Stomach (tissue), 19 donors: ENCODE measurements at places on chromosomes 5 and 9. TPM values are rescaled to one million over a fixed set of nuclear protein-coding genes. Genes with fewer than 3 reads are reported as not detected.

Gene PCDHGB5
- polyA plus RNA-seq: not detected

Gene PCDHB16
- not detected for polyA plus RNA-seq

Gene PKD2L2
- polyA plus RNA-seq: not detected

Gene IFNA17
- not detected for polyA plus RNA-seq

Gene SLC6A18
- polyA plus RNA-seq: not detected

Gene GDNF
- 0.92 TPM for polyA plus RNA-seq

Gene PCDHGA1
- not detected for polyA plus RNA-seq

Gene ASS1
- polyA plus RNA-seq: 94.4 TPM

DNA sequence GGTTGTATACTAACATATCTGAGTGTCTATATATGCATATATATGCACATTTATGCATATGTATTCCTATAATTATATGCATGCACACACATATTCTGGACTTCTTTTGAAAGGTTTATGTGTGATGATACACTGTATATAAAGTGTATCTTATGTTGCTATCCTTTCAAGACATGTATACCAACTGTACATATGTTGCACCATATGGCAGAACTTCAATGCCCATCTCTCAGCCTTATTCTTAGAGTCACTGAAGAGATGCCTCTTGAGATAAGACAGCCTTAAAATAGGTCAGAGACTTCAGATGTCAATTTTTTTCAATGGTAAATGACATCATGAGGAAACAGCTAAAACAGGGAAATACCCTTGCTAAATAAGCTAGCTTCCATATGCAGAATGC, 461.4 kb downstream of the SPATA31D1 start:
- H3K4me1 ChIP-seq: no peaks in the 10 kb centered on the region
- H3K4me3 ChIP-seq: no peak overlapping the region
- H3K27ac ChIP-seq: no peak overlapping the region

GRCh38 chr5:120567921-120568320, 103.8 kb downstream of the PRR16 start:
- H3K27me3 ChIP-seq: no peaks in the 10 kb centered on the region
- H3K36me3 ChIP-seq: no peaks in the 10 kb centered on the region
- DNase-seq: no peak
- no peak overlapping the region for H3K27ac ChIP-seq
- H3K4me1 ChIP-seq: no peaks in the 10 kb centered on the region
- no peak overlapping the region for H3K4me3 ChIP-seq

DNA sequence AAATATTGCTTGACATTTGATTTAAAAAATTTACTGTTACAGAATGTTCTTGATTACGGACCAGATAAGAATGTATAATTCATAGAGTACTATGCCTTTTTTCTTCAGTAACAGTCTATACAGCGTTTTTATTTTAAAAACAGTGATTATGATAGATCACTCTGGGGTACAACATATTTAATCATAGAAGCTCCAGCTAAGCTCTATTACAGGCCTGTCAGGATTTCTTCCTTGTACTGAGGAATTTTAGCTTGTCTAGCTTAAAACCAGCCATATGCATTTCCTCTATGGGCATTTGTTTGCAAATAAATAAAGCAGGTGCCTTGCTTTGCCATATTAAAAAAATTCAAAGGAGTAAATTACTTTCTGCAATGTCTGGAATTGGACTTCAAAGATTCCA, 423.8 kb downstream of the BNC2 start:
- H3K4me3 ChIP-seq: no peak overlapping the region
- no peaks in the 10 kb centered on the region for H3K36me3 ChIP-seq
- no peak overlapping the region for H3K27ac ChIP-seq
- H3K4me1 ChIP-seq: no peaks in the 10 kb centered on the region
- no peak for DNase-seq
- H3K27me3 ChIP-seq: no peaks in the 10 kb centered on the region

DNA sequence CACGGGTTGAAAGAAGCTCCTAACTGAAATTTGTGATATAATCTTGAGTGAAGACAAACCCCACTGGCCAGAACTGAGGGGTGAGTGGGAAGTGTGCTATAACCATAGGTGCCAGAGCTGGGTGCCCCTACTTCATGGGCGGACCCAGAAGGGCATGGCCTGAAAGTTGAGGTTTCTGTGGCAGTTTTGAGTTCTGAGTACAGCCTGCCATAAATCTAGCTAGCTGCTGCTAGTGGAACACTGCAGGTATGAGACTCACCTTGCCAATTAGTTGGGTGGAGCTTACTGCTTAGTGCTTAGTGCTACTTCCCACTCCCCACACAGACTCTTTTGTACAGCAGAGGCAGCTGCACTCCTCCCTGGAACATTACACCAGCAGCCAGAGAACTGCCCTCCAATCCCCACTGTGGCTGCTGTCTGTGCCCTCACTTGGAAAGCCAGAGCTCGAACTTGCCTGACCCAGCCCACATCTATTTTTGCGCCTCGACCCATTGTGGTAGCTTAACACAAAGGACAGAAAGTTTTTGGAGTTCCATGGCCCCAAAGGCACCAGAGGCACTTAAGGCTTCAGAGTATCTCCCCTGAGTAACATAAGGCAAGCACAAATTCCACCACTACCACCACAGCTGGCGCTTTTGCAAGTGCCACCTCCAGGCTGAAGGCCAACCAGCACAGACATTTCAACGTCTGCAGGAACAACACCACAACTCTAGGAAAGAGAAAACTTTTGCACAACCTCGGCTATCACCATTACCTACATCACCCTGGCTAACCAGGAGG, 27.1 kb upstream of the PTGER4 start:
- no peak overlapping the region for H3K27ac ChIP-seq
- no peaks in the 10 kb centered on the region for H3K36me3 ChIP-seq
- no peaks in the 10 kb centered on the region for H3K4me1 ChIP-seq
- DNase-seq: no peak

DNA sequence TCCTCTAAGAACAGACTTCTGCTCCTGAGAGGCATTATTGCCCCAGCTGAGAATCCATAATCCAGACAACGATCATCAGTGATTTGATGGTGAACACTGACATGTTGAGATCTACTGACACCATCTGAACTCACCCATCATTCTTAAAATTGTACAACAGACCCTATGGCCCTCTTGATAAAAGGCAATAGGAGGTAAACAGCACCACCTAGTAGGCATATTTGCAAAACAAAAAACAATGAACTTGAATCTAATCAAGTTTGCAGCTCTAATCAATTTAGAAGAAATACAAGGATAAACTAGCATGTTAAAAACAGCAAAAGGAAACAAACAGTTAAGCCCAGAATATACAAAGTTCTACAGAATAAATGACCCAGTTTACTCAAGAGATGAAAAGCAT, 89.6 kb downstream of the SFXN1 start:
- no peak overlapping the region for H3K27ac ChIP-seq
- no peaks in the 10 kb centered on the region for H3K36me3 ChIP-seq
- peaks cover 4% of the 10 kb centered on the region for H3K27me3 ChIP-seq
- no peak overlapping the region for H3K4me3 ChIP-seq

- no peaks in the 10 kb centered on the region for H3K36me3 ChIP-seq
- H3K4me3 ChIP-seq: no peak overlapping the region
- H3K27ac ChIP-seq: no peak overlapping the region
- no peak for DNase-seq
- H3K27me3 ChIP-seq: no peaks in the 10 kb centered on the region
Observed at GRCh38 chr5:16152601-16153568, 26.7 kb downstream of the MARCHF11 start.

GRCh38 chr5:26482076-26482809, 556.1 kb downstream of the CDH9 start:
- no peak overlapping the region for H3K27ac ChIP-seq
- H3K27me3 ChIP-seq: no peaks in the 10 kb centered on the region
- no peak overlapping the region for H3K4me3 ChIP-seq
- no peak for DNase-seq
- no peaks in the 10 kb centered on the region for H3K4me1 ChIP-seq

DNA sequence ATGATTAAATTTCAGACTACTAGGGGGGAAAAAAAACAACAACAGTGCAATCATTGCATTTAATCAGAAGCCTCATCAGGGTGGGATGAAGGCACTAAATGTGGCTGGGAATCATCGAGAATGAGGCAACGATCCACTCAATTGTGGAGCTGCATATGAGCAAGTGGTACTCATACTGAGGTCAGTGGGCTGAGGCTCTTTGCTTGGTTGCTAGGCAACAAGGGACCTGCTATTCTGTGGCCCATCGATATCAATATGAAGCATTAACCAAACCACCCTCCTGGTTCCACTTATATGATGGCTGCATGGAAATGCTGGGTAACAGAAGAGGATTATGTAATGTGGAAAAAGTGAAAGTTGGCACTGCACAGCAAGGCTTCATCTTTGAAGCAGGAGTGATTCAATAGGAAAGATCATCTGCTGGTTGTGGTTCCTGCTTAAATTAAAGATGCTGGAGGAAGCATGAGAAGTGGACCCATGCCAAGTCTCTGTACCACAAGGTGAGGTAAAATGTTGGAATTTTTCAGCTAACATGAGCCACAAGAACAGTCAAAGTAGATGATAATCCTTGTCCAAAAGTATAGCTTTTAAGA, 159.8 kb upstream of the HMHB1 start:
- DNase-seq: no peak
- H3K36me3 ChIP-seq: no peaks in the 10 kb centered on the region
- no peak overlapping the region for H3K27ac ChIP-seq
- no peaks in the 10 kb centered on the region for H3K4me1 ChIP-seq
- no peaks in the 10 kb centered on the region for H3K27me3 ChIP-seq
